A549 treated with GW870086 at 1 μM for 4 hours (cell line): ENCODE measurements at places on chromosomes 3 and 15. TPM values are rescaled to one million over a fixed set of nuclear protein-coding genes. Genes with fewer than 3 reads are reported as not detected.

The ARGFX gene
- total RNA-seq, result not detected in 5 replicates

The OR5K2 gene
- total RNA-seq, result not detected in 5 replicates

The SLC28A1 gene
- total RNA-seq, result not detected in 5 replicates

The SLC2A2 gene
- not detected in 5 replicates for total RNA-seq

The ROPN1 gene
- not detected in 5 replicates for total RNA-seq

The SLC22A13 gene
- 0.07 to 0.10 TPM in 2 of 5 replicates, not detected in the others for total RNA-seq

The LXN gene
- total RNA-seq, result 57.0 to 72.7 TPM (median 60.2 TPM) in 5 replicates

The SLC24A5 gene
- not detected in 5 replicates for total RNA-seq

The LIPC gene
- total RNA-seq, result 0.06 to 0.21 TPM (median 0.13 TPM) in 4 of 5 replicates, not detected in the other

The LMAN1L gene
- total RNA-seq, result not detected in 5 replicates

The CTXND1 gene
- total RNA-seq, result 0.01 to 0.02 TPM (median 0.02 TPM) in 3 of 5 replicates, not detected in the others

The ANKDD1A gene
- 1.5 to 1.9 TPM (median 1.7 TPM) in 5 replicates for total RNA-seq

The MORC1 gene
- not detected in 5 replicates for total RNA-seq

The MINDY2 gene
- total RNA-seq, result 2.8 to 6.0 TPM (median 5.2 TPM) in 5 replicates

The SLC22A14 gene
- not detected in 5 replicates for total RNA-seq

The CRABP1 gene
- total RNA-seq, result 1.2 to 2.2 TPM (median 1.5 TPM) in 5 replicates

The TTLL13 gene
- total RNA-seq, result 0.17 to 0.51 TPM (median 0.24 TPM) in 4 of 5 replicates, not detected in the other

The HEMK1 gene
- total RNA-seq, result 4.5 to 7.2 TPM (median 6.0 TPM) in 5 replicates

The TM4SF18 gene
- 31.8 to 38.1 TPM (median 35.7 TPM) in 5 replicates for total RNA-seq

The CP gene
- 4.6 to 7.4 TPM (median 6.4 TPM) in 5 replicates for total RNA-seq

The IMPG2 gene
- total RNA-seq, result not detected in 5 replicates

The HIGD2B gene
- total RNA-seq, result not detected in 5 replicates

The ADAMTS17 gene
- 0.10 to 0.20 TPM (median 0.14 TPM) in 4 of 5 replicates, not detected in the other for total RNA-seq

The LSMEM2 gene
- 0.10 TPM in 1 of 5 replicates, not detected in the others for total RNA-seq

The TIMP4 gene
- 11.1 to 14.2 TPM (median 12.9 TPM) in 5 replicates for total RNA-seq

The SPATA12 gene
- 0.25 to 0.44 TPM (median 0.39 TPM) in 5 replicates for total RNA-seq

The ITIH1 gene
- total RNA-seq, result not detected in 5 replicates

The SPSB4 gene
- total RNA-seq, result 0.06 to 0.15 TPM (median 0.13 TPM) in 5 replicates

The GOLGA8J gene
- total RNA-seq, result 0.10 TPM in 1 of 5 replicates, not detected in the others

The ANKRD34C gene
- total RNA-seq, result not detected in 5 replicates

The TMEM266 gene
- total RNA-seq, result 0.11 to 0.24 TPM (median 0.18 TPM) in 4 of 5 replicates, not detected in the other

The BLOC1S6 gene
- total RNA-seq, result 18.0 to 22.6 TPM (median 20.2 TPM) in 5 replicates

The UBA3 gene
- total RNA-seq, result 21.4 to 28.3 TPM (median 25.2 TPM) in 5 replicates

The CFAP100 gene
- total RNA-seq, result not detected in 5 replicates

The PRICKLE2 gene
- total RNA-seq, result 2.2 to 2.9 TPM (median 2.4 TPM) in 5 replicates

The HYAL1 gene
- total RNA-seq, result 0.45 to 0.70 TPM (median 0.56 TPM) in 5 replicates
